ENCODE measurements at places on chromosomes 6 and 20.

DNA sequence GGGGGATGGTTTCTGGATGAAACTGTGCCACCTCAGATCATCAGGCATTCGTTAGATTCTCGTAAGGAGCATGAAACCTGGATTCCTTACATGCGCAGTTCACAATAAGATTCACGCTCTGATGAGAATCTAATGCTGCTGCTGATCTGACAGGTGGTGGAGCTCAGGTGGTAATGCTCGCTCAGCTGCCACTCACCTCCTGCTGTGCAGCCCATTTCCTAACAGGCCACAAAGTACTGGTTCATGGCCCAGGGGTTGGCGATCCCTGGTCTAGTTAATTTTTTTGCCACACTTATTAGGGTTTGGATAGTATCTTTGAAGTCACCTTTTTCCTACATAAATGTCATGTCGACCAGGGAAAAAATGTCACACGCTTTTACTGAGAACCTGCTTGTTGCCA, 96.8 kb upstream of the MLIP start:
- no peak for DNase-seq

- DNase-seq, result no peak
These were observed 138.9 kb downstream of the CDK19 start for GRCh38 chr6:110676396-110676795.

- no peak for DNase-seq
These were observed 818.0 kb downstream of the MAFB start for GRCh38 chr20:39871013-39871412.

GRCh38 chr6:16766836-16767745, 5.8 kb upstream of the ATXN1 start:
- no peak for DNase-seq

DNA sequence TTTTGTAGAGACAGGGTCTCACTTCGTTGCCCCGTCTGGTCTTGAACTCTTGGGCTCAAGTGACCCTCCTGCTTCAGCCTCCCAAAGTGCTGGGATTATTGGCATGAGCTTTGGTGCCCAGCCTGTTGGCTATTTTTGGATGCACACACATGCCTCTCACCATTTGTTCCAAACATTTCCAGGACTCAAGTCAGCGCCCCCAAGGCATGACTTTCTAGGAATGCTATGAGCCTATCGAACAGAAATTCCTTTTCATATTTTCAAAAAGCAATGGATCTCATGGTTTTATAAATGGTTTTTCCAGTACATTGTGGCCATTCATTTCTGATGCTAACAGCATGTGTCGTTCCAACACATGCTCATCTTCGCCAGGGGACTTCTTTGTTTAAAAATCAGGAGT, 119.3 kb upstream of the NAA20 start:
- no peak for DNase-seq

- DNase-seq, result no peak
These were observed 93.9 kb upstream of the HDAC2 start for GRCh38 chr6:114064862-114065261.

- no peak for DNase-seq
These were observed 512.7 kb upstream of the ZNF337 start for GRCh38 chr20:26209171-26209941.

- DNase-seq, result no peak
These were observed 4.3 kb downstream of the VSX1 start for GRCh38 chr20:25077610-25078169.

- no peak for DNase-seq
These were observed 47.8 kb downstream of the MAFB start for GRCh38 chr20:40641202-40641601.

DNA sequence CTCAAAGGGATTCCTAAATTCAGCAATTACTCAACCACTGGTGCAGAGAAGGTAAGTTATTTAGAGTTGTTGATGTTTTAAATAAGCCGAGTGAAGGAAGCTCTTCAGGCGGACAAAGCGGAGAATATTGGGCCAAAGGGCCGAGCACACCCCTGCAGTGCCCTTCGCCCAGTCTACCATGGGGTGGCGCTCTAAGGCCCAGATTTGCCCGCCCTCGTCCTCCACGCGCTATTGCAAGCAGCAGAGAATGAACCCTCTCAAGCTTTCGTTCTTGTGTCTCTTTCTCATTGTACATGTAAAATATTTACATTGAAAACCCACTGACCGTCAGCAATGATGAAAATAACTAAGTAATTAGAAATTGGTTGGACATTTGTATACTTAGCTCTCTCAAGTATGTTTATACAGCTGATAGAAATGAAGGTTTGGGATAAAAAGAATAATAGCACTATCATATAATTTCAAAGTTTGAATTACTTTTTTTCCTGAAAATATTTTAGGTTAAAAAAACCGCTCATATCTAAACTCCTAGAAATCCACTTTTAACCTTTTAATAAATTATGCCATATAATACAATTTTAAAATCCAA, 195.0 kb upstream of the CEP162 start:
- DNase-seq, result no peak

- DNase-seq, result no peak
These were observed 6.1 kb downstream of the SLC26A8 start for GRCh38 chr6:36018339-36018738.

DNA sequence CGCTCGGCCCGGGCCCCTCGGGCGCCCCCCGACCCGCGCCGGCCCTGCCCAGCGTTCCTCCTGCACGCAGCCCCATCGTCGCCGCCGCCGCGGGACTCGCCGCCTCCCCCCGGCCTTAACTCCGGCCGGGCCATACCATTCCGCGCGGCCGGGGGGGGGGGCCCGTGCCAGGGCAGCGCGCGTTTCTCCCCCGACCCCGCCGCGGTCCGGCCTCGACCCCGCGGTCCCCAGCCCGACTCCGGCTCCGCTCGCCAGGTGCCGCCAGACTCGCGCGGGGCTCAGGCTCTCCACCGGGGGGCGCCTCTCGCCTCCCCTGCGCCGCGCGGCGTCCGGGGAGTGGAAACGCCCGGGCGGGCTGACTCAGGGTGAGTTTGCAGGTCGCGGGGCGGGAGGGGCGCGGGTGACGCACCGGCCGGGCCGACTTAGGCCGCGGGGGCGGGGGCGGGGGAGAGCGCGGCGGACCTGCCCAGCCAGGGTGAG, at the start of gene SRXN1:
TSS of gene SRXN1 (minus strand) at position 91 of the 480 bp plus-strand sequence. CDS start at position 76, 15 bp downstream.
- DNase-seq, result peak; percentile 40

DNA sequence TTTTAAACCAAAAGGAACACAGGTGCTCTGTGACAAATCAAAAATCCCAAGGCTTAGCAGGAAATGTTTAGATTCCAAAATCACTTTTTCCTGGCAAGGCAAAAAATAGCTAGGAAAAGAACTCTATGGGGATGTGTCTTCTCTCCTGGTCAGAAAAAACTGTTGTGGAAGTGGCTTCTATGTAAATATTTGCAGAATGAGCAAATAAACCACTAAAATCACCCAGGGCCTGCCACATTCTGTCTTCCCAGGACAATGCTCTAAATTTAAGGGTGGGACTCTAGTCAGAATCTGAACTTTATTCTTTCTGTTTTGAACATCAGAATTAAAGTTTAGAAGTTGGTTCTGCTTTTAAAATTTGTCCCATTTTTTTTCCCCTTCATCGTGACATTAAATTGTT, 29.3 kb downstream of the GCM1 start:
- DNase-seq, result no peak

GRCh38 chr6:43395776-43396175, 26.3 kb upstream of the ZNF318 start:
- no peak for DNase-seq

DNA sequence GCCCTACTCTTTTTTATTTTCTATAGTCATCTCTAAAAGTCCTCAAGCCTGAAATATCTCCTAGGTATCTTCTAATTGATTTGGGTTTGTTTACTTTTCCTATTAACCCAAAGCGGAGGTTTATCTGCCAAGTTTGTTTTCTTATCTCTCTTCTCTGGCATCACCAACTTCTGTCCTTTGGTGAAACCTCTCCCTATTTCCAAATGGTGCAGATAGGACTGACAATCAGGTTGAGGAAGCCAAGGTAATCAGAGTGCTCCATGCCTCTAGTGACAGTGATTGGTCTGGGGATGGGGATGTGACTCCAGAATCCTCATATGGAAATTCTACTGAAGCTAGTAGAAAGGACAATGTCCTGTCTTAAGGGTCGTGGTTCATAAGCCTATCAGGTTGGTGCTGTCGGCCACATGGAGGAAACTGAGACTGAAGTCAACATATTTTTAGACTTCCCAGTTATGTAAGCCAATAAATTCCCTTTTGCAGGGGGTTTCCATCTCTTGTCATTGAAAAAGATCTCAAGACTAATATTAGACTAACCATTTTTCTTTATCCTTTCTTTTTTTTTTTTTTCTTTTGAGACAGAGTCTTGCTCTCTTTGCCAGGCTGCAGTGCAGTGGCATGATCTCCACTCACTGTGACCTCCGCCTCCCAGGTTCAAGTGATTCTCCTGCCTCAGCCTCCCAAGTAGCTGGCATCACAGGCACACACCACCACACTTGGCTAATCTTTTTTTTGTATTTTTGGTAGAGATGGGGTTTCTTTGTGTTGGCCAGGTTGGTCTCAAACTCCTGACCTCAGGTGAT, 28.0 kb downstream of the KIF6 start:
- no peak for DNase-seq

- no peak for DNase-seq
These were observed 23.2 kb downstream of the PLCB1 start for GRCh38 chr20:8155229-8155628.

DNA sequence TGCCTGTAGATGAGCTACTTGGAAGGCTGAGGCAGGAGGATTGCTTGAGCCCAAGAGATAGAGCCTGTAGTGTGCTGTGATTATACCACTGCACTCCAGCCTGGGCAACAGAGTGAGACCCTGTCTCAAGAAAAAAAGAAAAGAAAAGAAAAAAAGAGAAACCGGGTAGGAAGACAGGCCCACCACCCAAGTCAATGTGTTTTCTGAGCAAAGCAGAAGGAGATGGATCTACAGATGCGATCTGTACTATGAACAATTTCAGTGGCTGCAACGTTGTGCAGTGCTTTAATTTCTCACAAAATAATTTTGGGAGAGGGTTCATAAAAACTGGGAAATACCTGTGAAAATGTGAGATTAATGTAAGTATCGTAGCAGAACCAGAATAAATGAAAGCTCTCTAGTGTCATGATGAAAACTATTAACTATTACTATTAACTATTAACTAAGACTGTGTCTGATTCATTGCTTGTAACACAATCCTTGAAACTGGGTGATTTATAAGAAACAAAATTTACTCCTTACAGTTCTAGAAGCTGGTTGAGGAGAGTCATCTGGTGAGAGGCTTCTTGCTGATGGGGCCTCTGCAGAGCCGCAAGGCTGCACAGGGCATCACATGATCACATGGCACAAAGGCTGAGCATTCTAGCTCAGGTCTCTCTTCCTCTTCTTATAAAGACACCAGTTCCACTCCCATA, 233.1 kb upstream of the ZNF217 start:
- no peak for DNase-seq

DNA sequence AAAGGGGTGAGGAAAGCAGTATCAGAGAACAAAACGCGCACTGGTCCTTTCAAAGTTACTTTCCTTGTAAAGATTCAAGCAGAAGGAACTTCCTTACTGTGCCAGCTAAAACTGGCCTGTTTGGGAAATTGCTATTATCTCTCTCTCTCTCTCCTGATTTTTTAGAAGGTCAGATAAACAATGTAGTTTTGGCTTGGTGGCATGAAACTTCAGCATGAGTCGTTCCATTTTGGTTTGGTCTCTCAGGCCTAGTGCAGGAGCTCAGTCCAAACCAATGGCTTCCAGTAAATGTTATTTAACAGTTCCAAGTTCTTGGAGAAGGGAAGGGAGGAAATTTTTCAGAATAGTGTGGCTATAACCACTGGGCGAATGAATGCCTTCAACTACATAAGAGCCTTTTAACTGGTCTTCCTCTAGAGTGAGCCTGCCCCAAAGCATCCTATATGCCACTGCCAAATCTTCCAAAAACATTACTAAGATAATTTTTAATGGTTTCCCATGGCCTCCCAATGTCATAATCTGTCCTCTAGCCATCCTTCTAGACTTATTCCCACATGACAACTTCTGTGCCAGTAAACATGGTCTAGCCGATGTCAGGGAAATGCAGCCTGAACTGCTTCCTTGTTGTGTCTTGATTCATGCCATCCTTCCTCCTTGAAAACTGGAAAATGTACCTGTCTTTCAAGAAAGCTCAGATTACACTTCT, 9.1 kb upstream of the SNX9 start:
- no peak for DNase-seq

DNA sequence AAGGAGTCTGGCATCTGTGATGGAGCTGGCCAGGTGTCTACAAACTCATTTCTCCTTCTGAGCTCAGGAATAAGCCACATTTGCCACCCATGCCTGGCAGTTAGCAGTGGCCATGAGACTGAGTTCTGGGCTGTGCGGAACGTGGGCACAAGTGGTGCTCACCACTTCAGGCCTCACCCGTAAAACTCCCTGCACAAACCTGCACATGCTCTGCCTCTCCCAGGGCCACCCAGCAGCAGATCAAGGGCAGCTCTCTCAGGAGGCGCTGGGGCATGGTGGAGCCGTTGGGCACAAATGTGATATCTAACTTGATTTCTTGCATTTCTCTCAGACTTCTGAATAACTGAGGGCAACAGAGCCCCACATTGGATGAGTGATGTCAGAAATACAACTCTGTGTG, 269.5 kb downstream of the HIVEP2 start:
- no peak for DNase-seq

DNA sequence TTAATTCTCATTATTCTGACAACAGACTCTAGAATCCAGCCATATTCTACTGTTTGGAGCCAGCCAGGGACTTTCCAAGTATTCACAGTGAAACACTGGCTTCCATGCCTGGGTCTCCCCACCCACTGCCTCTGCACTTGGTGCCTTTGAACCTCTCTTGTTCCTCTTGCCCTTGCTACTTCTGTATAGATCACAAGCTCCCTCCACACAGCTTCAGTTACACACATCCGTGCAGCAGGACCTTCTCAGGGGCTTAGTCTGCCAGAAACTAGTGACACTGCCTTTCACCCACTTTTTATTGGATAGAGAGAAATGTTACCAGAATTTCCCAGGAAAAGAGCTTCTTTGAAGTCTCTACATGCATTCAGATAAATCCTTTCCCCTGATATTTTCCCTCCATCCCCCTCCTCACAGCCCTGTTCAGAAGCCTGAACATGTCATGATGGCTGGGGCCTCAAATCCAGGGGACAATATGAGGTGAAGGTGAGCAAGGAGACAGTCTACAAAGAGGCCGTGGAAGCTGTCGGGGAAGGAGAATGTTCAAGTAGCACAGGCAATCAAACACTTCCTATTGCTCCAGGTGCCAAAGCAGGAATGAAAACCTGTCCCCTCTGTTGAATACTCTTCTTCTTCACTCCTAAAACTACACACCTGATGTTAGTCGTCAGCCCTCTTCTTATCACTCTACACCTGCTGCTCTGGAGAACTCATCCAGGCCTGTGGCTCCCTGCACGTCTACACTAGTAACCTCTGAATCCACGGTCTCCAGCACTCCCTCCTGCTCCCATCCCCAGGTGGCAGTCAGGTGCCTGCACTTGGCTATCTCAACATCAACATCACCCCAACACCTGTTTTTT, 20.2 kb upstream of the HLA-DOA start:
- DNase-seq, result no peak

- no peak for DNase-seq
These were observed 18.5 kb upstream of the FOXC1 start for GRCh38 chr6:1591243-1591642.

DNA sequence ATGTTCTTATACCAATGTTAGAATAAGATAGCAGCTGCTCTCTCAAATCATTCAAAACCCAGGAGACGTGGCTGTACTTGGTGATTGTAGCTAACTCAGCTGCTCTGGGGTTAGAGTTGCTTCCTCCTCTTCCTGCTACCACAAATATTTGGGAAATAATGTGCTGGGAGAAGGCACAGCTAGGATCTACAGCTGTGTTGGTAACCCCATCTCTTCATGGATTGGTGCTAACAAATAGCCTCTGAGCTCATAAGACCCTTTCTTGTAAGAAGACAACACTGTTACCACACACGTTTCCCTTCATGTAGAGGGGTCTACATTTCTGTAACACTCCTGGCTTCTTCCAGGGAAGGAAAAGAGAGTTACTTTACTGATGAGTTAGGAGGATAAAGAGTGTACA, 911.0 kb upstream of the CITED2 start:
- DNase-seq, result no peak
